ENCODE measurements at places on chromosomes 1 and 21.
A peak's percentile ranks its signal among the peaks of the same experiment; 100 is the strongest.

- no peak for DNase-seq
Measured at GRCh38 chr1:59631561-59632255, 183.0 kb upstream of the HOOK1 start.

GRCh38 chr1:237864338-237865244 is 26.1 kb downstream of the ZP4 start:
- DNase-seq, result no peak

DNA sequence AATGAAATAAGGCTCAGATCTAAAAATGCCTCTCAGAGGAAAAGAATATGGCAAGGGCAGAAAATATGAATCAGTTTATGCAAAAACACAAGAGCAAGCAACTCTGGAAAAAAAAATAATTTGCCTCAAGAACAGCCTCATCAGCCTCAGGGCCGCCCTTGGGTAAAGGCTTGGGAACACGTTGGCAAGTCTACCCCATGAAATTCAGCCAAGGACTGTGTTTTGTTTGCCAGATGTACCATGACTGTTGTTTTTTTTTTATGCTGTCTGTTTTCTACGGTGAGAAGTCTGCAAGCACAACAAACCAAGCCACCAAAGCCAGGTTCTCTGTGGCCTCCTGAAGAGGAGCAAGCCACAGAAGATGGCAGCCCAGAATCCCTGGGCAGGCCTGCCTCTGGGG is 18.0 kb downstream of the HHIPL2 start:
- DNase-seq, result no peak

GRCh38 chr1:176494436-176494835 is 31.5 kb downstream of the PAPPA2 start:
- DNase-seq, result no peak

GRCh38 chr1:172754609-172755008 is 95.7 kb downstream of the FASLG start:
- DNase-seq, result no peak

GRCh38 chr1:100217834-100218233 is 31.8 kb downstream of the DBT start:
- no peak for DNase-seq

DNA sequence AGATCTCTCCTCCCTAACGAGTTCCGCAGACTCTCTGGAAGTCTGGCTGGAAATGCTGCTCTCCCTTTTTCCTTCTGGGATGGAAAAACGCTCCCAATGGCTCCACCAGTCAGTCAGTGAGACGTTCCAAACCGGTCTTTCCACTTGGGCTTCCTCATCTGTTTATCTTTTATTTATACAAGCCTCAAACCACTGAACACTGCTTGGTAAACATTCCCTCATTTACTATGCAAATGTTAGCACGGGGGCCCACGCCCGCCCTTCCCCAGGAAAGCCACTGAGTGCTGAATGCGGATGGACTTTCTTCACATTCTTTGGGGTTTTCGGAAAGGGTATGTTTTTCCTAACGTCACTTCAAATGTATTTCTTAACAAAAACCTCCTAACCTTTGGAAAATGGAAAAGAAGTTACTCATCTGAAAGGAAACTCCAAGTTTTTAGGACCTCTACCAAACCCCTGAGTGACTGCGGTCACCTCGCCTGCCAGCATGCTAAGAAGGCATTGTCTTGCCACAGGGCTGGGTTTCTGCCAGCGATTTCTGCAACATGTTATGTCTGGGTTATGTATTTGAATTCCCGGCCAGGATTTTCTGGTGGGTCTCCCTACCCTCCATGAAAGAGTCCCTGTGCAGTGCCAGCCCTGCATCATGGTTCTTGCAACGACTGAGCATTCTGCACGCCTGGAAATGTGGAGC is 14.0 kb upstream of the UMODL1 start:
- DNase-seq, result no peak

GRCh38 chr1:45567911-45568310 is 15.9 kb upstream of the NASP start:
- no peak for DNase-seq

DNA sequence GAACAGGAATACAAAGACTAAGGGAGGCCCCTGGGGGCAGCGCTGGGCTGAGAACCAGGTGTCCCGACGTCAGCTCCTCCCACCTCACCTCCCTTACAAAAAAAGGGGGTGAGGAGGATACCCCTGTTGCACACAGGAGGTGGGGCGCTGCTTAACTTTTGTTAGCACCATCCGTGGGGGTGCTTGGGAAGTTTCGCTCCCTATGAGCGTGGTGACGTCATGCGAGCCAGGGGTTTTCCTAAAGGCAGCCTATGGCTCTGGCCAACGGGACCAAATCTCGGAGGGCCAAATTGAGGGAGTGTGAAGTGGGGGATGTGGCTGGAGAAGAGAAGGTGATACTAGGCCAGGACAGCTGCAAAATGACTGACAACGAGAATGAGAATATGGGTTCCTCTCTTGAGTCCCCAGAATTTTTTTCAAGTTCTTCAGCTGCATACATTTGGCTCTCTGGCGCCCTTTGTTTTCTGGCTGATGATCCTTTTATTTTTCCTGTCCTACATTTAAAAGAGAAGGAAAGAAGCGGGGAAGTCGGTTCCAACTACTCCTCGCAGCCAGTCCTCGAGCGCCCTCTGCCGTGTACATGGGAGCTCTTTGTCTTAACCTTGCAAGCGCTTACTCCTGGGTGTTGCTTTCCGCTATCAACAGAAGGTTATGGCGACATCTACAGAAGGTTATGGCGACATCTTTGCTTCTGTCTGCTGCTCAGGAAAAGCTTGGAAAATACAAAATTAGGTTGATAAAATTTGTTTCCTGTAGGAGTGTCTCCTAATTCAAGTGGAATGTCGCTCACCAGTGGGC is 48.0 kb upstream of the ZC3H11B start:
- DNase-seq, result peak; percentile 79

DNA sequence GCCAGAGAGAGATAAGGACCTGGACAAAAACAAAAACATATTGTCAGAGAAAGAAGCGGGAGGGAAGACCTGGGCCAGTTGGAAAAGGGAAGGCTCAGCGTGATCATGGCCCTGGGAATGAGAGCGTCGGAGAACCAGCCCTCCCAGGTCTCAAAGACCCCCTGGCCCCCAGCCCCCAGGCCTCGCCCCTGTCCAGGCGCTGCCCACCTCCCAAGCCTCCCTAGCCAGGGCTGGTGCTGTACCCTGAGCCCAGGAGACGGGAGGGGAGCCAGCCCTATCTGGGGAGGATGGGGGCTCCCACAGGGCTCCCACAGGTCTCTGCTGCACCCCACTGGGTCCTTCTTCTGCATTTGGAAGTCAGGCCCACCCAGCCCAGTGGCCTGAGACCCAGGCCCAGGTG is 15.1 kb downstream of the CHD5 start:
- DNase-seq, result no peak

DNA sequence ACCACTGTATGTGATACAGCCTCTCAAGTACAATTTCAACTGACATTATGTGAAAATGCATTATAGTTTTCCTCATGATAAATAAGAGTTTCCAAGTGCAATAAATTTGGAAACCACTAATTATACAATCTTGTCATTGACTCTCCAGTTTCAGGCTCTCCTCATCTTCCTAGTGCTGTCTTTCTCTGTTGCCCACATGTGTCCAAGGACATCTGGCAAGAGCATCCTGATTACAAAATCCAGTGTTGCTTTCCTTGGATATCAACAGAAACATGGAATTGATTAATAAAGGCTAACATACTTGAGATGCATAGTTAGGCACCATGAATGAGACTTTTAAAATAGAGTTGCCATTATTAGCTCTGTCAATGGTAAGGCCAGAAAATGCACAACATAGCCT is 15.6 kb upstream of the MAP10 start:
- no peak for DNase-seq

- DNase-seq, result no peak
Measured at GRCh38 chr1:221878134-221878533, 136.2 kb upstream of the DUSP10 start.

DNA sequence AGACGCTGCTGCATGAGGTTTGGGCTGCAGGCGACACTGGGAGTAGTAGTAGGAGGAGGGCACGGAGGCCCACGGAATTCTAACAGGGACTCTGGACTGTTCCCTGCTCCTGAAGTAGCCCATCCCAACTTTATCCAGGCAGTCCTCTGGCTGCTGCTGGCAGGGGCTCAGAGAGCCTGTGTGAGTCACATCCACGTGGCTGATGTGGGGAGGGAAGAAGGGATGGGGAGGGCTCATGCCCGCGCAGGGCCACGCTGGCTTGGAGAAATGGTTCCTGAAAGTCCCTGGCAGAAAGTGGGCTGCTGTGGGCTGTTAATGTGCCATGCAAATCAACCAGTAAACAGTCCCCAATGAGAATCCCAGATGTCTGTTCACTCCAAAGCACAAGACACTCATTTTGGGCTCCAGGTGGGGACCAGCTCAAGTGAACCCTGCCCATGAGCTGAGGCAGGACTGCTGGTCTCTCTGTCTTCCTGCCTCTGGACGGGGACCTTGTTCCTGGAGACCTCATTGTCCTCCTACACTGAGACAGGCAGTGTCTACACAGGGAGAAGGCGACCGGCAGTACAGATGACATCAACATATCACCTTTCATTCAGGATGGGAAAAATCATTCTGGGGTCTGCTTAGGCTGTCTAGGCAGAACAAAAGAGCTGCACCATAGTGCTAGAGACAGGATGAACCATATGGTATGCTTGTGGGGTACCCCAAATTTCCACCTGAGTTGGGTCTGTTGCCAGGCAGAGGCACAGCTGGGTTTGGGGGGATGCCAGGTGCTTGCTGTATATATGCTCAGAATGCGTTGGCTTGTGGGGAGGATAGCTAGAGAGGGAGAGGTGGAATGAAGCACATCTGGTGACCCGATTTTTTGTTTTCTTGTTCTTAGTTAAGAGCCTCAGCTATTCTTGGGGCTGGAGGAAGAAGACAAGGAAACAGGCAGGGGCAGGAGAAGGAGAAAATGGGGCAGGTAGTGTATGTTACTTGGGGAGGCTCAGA is 57.9 kb upstream of the FMOD start:
- DNase-seq, result no peak

- DNase-seq, result no peak
Measured at GRCh38 chr1:118990513-118991152, 2.5 kb upstream of the TBX15 start.

Measured in brain pericyte (primary cell).